ENCODE measurements at places on chromosomes 4 and X.

GRCh38 chrX:66684196-66684595 is 45.3 kb upstream of the EDA2R start:
- no peak for DNase-seq

GRCh38 chr4:86286726-86287125 is 73.1 kb downstream of the MAPK10 start:
- no peak for DNase-seq

DNA sequence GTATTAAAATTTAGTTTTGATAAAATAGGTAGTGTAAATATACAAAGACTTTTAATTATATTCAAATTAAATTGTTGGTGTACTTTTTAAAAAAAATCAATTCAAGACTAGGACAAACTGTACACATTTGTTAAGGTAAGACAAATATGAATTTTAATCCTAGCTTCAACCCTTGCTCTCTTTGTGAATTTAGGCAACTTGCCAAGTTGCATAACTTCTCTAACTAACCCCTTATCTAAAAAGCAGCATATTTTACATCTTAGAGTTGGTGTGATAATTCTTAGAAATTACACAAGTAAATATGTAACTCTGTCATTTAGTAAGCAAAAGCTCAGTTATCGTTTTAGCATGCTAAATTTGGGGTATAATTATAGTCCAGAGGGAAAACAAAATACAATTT is 78.1 kb upstream of the FSTL5 start:
- DNase-seq = no peak

- no peak for DNase-seq
Measured at GRCh38 chr4:37653601-37654000, 32.6 kb downstream of the RELL1 start.

DNA sequence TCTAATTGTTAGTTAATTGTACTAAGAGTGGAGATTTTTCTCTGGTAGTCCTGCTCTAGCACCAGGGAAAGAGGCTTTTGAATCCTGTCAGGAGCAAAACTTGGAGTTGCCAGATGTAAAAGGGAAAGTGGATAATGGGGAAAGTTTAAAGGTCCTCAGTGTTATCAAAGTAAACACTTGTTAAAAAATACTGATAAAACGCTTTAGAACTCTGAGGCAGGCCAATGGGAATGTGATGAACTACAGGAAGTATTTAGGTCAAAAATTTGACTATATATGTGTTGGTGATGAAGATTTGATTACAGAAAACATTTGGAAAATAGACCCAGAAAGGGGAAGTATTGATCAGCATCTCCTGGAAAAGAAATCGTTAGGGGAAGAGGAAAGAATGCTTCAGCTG is 32.8 kb downstream of the SERPINA7 start:
- DNase-seq = no peak

DNA sequence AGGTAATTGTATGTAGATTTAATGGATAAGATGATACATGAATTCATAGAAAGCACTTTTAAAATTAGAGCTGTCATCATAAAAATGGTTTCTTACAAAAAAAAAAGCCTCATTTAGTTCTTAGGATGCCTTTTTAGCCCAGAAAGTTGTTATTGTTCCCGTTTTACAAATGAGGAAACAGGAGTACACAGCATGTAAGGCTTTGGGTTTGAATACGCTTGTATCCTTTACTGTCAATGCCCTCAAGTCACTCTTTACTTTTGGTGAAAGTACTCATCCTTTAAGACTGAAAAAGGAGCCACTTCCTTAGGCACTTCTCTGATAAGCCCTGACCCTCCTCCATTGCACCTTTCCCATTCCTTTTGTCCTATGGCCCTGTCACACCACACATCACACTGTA is 4.9 kb downstream of the EREG start:
- DNase-seq = no peak

DNA sequence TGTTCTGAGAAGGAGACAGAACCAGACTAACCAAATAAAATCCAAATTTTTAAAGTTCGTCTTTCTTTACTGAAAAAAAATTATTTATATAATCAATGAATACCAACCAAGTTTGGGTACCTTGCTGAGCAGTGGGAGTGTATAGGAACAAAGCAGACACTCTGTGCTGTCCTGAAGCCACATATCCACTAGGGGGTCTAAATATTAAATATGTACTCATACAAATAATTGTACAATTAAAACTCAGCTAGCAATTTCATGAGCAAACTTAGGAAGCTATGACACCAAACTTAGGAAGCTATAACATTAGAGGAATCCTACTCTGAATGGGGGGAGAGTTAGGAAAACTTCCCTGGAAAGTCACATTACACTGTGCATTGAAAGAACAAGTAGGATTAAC is 582.0 kb upstream of the EPHA5 start:
- no peak for DNase-seq

DNA sequence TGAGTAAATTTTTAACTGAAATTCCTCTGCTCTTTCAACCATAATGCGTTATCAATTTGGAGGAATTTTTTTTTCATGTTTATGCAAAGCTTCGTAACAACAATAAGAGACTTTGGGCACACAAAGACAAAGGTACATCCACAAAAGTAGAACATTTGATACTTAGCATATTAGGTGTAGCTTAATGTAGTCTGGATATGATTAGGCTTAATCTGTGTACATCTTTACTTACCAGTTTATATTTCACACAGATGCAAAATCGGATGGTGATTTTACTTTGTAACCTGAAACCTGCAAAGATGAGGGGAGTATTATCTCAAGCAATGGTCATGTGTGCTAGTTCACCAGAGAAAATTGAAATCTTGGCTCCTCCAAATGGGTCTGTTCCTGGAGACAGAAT is 20.3 kb downstream of the AIMP1 start:
- DNase-seq = no peak

- no peak for DNase-seq
Measured at GRCh38 chrX:119516157-119516702, 48.0 kb downstream of the SLC25A5 start.

GRCh38 chr4:159279084-159279483 is 176.2 kb downstream of the RAPGEF2 start:
- DNase-seq = no peak

GRCh38 chr4:41133454-41134018 is 80.8 kb downstream of the APBB2 start:
- no peak for DNase-seq

DNA sequence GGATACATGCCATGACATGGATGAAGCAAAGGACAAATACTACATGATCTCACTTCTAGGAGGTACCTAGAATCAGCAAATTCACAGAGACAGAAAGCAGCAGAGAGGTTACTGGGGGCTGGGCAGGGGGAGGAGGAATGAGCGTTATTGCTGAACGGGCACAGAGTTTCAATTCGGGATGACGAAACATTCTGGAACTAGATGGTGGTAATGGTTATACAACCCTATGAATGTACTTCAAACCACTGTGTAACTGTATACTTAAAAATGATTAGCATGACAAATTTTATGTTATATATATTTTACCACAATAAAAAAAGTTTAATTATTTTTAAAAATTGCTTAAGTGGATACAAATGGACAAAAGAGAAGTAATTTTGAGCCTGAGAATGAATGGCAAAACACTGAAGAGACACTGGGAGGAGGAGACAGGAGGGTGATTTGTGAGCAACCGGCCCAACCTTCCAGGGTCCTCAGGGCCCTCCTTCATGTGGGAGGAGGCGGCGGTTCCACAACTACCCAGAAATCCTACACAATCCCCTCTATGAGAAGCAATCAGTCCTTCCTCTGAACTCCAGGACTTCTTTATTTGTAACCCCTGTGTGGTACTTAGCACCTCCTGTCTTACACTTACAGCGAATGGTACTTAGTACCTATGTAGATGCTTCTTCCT is 14.1 kb downstream of the ACSL1 start:
- no peak for DNase-seq

- DNase-seq = no peak
Measured at GRCh38 chr4:120844528-120844921, 78.0 kb downstream of the PRDM5 start.

GRCh38 chr4:113012786-113013185 is 36.7 kb upstream of the ANK2 start:
- no peak for DNase-seq

DNA sequence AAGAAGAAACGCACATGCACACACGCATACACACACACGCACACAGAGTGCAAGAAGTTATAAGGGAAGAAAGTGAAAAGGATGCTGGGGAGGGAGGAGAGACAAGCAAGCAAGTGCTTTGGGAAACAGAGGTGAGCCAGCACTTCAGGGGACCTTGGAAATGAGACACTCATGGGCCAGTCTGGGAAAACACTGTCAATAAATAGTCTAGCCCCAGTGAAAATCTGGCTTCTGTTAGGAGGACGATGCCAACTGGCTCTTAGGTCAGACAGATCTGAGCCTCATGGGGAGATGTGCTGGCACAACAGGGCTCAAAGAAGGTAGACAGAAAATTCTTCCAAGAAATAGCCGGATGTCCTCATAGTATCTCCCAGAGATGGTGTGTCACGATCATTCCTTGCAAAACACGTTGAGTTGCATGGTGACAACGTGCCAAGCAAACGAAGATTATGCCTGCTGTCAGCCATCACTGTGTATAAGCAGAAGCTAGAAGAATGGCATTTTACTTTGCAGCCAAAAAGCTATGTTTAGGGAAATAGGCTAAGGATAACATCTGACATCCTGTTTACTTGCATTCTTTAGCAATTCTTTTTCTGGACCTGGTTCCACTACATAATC is 557 bp upstream of the ARHGEF6 start:
- DNase-seq = no peak

DNA sequence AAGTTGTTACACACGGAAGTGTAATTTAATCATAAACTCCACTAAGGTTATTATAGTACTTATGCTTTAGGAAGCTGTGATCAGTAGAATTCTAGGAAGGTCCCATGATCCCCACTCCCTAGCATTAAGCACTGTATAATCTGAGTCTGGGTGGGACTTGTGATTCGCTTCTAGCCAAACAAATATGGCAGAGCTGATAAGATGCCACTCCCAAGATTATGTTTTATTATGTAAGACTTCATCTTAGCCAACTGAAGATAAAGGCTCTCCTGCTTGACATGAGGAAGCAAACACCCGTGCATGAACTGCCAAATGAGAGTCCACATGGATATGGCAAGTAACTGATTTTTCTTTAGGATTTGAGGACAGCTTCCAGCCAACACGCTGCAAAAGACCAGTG is 186.4 kb upstream of the NDST3 start:
- no peak for DNase-seq

GRCh38 chrX:47558436-47558835 is 2.6 kb upstream of the ARAF start:
- no peak for DNase-seq

DNA sequence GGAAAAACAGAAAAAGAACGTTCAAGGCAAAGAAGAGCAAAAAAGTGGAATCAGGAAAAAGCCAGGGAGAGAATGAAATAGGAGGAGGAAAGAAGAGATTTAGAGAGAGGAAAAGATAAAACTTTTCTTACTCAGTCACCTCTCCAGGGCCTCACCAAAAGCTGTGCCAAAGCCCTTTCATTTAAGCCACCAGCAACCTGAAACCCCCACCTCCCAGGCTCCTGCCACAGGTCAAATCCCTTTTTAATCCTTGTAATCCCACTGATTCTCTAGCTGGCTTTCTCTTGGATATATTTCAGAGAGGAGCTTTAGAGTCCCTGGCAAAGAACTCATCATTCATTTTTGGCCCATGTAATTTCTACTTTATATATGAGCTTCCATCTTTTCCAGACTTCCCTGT is 25.7 kb upstream of the XIAP start:
- DNase-seq = no peak

DNA sequence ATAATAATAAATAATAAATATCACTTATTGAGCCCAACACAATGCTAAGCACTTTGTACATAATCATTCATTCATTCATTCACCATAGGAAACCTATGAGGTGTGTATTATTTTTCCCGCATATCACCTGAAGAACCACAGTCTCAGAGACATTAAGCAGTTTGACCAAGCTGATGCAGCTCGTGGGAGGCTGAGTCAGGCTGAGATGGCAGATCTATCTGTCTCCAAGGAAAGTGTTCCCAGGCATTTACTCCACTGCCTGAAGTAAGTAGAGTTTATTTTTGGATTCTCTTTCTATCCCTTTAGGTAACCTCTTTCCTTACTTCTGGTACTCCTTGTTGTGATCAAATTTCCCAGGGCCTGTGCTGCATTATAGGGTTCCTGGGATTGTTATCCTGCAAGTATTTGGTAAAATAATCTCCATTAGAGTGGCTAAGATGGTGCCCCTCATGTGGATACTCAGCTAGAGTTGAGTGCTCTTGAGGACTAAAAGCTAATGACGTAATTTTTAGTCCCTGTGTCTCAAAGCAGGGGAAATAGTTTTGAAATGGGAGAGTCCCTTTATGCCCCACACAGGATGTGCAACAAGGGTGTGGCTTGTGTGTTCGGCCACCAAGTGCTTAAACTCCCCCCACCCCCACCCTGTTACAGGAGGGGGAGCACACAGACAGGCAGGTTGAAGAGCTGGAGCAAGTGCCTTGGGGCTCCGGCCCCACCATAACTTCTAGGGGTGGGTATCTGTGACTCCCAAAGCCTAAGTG is 467.0 kb downstream of the STIM2 start:
- DNase-seq = no peak

DNA sequence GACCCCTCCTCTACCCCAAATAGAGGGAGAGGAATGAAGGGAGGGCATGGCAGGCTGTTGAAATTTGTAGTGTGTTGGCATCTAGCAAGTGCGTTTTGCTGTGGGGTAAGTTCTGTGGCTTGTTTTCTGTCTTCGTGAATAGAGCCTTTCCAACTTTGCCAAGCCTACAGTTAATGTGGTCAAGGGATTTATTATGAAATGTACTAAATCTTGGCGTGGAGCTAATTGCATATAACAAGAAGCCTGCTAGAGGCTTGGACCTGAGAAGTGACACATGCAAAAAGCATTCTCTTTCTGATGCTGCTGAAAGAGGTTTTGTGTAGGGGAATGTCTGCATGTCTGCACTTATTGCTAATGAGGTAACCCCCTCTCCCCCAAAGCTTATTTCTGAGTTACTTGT is 132.2 kb downstream of the BMPR1B start:
- no peak for DNase-seq

DNA sequence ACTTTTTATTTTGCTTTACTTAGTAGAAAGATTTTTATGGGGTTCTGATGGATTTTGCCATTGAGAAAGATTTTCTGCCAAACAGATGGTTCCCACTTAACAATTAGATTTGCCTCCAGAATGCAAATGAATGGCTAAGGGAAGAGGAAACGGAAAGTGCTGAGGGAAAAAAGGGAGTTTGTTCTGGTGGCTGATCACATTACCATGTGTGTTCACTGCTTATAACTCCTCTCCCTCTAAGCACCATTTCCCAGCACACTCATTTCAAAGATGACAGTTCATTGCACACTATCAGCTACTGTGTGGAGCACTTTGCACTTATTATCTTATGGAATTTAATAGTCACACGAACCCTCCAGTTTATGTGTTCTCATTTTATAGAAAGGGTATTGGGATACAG is 68.0 kb upstream of the GRID2 start:
- no peak for DNase-seq

- DNase-seq = no peak
Measured at GRCh38 chrX:17484592-17484991, 109.6 kb downstream of the NHS start.

GRCh38 chrX:24002792-24003191 is 24.2 kb downstream of the KLHL15 start:
- DNase-seq = no peak
